Smooth muscle cell of the brain vasculature (primary cell): ENCODE measurements at places on chromosomes 6 and 20.
A peak's percentile ranks its signal among the peaks of the same experiment; 100 is the strongest.

DNA sequence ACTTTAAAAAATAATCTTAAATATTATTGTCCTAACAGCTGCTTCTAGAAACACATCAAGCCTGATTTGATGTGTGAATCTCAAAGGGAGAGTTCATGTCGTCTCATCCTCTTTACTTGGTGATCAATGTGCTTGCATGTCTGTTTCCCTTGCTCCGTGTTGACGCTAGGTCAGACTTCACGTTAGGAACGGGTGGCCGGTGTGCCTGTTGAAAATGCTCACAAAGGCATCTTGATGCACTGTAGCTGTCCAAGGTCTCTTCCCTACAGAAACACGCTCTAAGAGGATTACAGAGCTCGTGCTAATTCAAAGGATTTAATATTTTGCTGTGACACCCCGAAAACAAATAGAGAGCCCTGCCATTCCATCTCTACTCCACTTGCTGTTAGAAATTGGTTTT lies 84.6 kb downstream of the ID4 start:
- DNase-seq, result no peak

DNA sequence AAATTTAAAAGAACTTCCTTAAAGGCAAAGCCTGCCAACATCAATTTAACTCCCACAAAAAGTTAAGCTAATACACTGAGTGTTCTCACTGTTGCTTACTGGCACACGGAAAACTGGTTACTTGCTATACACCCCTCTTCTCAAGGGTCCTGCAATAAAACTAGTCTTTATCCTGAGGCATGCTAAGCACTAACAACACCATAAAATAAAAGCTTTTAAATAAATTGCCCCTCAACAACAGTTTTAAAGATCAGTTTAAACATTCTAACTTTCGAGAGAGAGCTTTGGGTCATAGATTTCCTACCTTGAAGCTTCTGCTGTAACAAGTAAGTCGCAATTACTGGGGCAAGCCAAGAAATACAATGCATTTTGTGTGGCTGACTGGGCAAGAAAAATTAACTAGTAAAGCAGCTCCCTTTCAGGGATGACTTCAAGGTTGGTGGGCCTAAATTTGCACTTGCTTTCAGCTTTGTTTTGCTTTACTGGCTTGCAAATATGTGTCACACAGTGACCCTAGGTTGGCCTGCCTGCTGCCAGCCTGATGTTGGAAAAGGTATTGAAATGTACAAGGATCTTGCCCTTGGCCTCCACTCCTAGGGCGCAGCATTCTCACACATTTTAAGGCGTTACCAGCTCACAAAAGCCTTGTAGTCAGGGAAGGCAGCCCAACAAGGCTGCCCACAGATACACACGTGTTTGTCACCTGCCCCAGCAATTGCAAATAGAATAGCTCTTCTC lies 4.0 kb upstream of the HEY2 start:
- DNase-seq, result no peak

DNA sequence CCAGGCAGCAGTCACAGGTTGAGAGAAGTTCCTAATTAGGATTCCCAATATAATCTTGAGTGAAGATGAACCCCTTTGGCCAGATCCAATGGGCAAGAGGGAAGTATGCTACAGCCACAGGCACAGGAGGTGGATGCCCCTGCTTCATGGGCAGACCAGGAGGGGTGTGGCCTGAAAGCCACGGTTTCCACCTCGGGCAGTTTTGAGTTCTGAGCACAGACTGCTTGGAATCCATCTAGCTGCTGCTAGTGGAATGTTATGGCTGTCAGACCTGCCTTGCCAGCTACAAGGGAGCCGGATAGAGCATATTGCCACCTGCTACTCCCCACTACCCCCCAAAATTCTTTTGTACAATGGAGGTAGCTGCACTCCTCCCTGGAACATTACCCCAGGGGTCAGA lies 672.9 kb downstream of the HACE1 start:
- DNase-seq, result no peak

- DNase-seq, result no peak
Measured at GRCh38 chr6:66336176-66336575, 629.1 kb upstream of the EYS start.

- DNase-seq, result no peak
Measured at GRCh38 chr6:113208726-113209125, 648.4 kb upstream of the MARCKS start.

- no peak for DNase-seq
Measured at GRCh38 chr6:27040244-27041042, 207.1 kb upstream of the PRSS16 start.

- no peak for DNase-seq
Measured at GRCh38 chr6:56484669-56485068, 158.0 kb downstream of the DST start.

DNA sequence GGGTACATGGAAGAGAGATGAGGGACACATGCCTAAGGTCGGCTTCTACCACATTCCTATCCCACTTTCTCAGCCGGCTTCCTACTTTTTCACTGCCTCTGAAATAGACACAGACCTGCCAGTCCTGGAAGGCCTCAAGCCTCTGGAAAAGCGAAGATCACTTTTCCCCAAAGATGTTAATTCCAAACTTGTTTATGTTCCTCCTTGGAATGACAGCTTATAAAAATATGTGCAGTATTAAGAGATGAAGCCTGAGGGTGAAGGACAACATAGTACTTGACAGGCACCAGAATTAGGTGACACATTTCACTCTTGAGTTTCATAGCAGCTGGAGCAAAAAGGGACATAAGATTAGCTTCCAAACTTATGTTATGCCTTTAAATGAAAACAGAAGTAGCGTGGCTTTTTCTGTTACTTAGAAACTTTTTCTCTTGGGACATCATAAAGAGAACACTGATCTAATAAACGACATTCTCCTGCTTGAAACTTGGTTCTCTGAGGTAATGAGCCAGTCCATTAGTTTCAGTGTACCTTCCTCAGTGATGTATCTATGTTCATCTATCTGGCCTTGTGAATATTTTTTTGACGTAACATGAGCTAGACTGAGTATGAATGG lies 25.3 kb downstream of the FOXO3 start:
- DNase-seq, result no peak

GRCh38 chr6:56913285-56914074 lies 41.4 kb upstream of the BEND6 start:
- DNase-seq, result no peak

DNA sequence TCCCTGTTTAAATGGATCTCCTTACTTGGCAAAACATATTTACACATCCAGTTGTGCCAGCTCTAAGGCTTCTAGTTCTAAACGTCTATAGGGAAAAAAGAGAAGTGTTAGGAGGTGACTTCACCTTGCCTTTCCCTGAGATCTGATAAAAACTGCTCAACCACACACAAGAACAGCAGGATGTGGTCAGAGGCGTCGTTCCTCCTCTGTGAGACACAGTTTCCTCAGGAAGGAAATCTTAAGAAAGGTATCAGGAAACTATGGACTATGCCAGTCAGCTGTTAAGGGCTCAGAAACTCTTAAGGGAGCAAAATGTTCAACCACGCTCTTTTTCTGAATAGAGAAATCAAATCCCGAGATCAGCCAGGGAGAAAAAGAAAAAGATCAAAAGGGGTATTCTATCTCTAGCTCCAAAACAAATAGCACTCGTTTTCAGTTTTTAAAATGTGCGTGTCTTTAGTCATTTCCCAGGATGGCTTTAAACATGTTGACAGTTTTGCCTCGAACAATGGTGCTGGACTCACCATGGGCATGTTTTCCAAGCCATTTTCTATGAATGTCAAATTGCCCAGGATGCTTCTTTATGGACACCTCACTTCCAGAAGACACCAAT lies 154.5 kb downstream of the HACE1 start:
- DNase-seq, result no peak

- no peak for DNase-seq
Measured at GRCh38 chr6:7184502-7184901, 76.7 kb downstream of the RREB1 start.

DNA sequence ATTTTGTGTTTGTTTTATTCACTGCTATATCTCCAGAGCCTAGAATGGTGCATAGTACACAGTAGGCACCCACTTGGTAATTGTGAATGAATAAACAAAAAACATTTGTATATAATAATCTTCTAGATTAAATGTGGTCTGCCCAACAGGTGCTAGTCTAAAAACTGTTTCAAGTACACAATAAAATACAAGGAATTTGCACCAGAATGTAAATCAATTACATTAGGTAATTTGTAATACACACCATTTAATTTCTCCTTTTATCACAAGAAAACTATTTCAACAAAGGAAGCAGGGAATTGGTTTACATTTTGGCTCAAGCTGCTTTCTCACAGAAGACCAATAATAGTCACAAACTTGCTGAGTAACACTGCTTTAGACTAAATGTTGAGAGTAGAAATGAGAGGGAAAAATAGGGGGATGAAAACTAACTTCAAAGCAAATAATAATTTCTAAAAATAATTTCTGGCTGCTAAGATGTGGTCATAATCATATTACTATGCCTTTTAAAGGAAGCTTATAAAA lies 22.1 kb downstream of the RUNX2 start:
- DNase-seq, result no peak

DNA sequence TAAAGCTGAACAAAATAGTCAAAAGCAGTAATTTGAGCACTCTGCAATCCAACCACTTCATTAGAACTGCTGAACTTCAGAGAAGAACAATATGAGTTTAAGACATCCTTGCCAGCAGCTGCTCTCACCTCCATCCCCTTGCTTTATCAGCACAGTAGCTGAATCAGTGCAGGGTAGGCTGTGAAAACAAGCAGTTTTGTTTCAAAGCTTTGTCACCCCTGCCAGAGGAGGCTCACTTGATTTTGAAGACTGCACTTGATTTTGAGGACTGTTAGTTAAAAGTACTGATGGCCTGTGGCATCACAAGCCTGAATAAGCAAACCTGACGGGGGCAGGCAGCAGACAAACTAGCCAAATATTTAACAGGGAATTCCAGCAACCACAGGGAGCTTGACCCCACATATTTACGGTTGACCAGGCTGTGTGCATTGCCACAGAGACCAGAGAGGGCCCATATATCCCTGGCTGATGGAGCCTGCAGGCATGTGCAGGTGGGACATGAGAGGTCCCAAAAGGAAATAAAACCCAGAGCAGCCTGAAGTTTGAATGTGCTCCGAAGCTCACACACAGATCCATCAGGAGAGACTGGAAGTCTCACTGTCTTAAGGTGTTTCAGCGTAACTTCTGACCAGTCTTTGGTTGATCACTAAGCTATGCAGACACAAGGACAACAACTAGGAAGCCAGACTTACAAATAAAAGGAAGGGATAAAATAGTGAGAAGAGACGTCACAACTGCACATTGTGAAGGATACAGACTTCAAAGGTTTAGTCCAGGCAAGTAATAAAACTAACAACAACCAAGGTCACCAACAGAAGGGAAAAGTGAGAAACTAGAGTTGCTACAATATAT lies 97.4 kb downstream of the PDSS2 start:
- peak; percentile 26 for DNase-seq

DNA sequence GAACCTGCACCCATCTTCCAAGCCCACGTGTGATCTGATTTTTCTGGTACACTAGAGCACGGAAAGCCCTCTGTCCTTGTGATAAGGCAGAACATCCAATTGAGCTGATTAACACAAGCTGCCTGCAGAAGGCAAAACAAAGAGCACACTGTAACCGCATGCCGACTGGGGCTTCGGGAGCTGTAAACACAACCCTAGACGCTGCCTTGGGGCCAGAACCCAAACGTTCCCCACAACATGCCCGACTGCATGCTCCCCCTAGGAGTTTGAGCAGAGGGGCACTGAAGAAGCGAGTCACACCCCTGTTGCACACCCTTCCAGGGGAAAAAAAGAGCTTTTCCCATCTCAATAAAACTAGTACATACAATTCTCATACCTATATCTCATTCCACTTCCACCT lies 470.7 kb downstream of the HTR1B start:
- no peak for DNase-seq

- DNase-seq, result no peak
Measured at GRCh38 chr20:2132461-2132901, 30.9 kb downstream of the STK35 start.

DNA sequence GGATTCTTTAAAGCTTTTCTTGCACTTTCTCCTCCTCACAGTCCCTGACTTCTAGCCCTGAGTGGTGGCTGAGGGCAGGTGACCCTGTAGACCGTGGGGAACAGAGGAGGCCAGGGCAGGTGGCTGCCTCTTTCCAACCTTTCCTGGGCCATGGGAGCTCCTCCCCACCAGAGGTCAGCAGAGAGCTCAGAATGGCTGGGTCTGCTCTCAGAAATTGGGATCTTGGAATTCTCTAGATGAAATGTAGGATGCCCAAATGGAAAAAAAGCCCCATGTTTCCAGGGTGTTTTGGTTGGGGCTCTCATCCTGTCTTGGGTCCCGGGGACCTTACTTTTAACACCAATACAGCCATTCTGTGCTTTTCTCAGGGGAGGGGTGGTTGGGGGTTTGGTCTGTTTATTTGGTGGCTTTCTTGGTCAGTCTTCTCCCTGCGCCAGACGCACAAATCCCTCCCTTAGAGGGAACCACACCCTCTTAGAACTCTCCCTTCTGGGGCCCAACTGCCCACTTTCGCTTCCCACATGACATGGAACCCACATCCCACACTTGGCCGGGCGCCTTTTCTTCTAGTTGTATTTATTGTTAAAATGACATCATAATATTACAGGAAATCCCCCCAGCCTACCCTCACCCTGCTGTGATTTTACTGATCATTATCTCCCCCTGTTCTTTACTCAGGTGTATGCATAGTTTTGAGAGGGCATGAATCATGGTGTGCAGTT lies 17.9 kb downstream of the GNAS start:
- no peak for DNase-seq

GRCh38 chr6:109821428-109821827 lies 130.3 kb downstream of the FIG4 start:
- no peak for DNase-seq

DNA sequence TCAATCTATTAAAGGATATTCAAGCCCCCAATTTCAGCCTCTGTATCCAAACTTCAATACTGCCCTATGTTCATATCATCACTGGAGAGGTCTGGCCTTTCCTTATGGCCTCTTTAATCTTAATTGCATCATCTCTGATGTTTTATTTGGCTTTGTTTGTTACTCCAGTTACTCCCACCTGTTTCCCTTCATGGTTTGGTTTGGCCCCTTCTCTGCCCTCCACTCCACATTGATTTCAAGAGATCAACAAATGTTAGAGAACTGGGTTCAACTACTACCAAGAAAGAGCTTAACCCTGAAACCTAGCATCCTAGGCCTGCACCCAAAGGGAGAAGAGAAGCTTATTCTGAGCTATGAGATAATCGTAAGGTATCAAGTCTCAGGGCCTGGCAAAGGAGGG lies 221.6 kb downstream of the LAMA2 start:
- no peak for DNase-seq

GRCh38 chr6:106476331-106477105 lies 116.0 kb downstream of the CRYBG1 start:
- no peak for DNase-seq

GRCh38 chr6:53048431-53049195 lies 16.6 kb upstream of the FBXO9 start:
- DNase-seq, result no peak

- DNase-seq, result no peak
Measured at GRCh38 chr6:68973066-68973465, 338.0 kb downstream of the ADGRB3 start.

GRCh38 chr6:134415656-134416055 lies 97.7 kb upstream of the SGK1 start:
- no peak for DNase-seq

- DNase-seq, result no peak
Measured at GRCh38 chr6:11538819-11539468, 1.4 kb downstream of the TMEM170B start.
